Lung microvascular endothelial cell (primary cell): ENCODE measurements at places on chromosomes 12 and 14.

GRCh38 chr14:77175843-77176242 is 5.8 kb upstream of the TMEM63C start:
- no peak for DNase-seq

DNA sequence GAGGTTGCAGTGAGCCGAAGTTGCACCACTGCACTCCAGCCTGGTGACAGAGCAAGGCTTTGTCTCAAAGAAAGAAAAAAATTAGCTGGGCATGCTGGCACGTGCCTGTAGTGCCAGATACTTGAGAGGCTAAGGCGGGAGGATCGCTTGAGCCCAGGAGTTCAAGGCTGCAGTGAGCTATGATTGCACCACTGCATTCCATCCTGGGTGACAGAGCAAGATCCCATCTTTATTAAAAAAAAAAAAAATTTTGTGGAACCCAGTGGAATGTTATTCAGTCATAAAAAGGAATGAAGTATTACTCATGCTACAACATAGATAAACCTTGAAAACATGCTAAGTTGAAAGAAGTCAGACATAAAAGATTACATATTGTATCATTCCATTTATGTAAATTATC is 8.3 kb upstream of the ERBB3 start:
- no peak for DNase-seq

- no peak for DNase-seq
Observed at GRCh38 chr14:35742032-35742371, 67.1 kb downstream of the RALGAPA1 start.

GRCh38 chr12:90959538-90960139 is 4.7 kb upstream of the CCER1 start:
- DNase-seq, result peak; percentile 65

GRCh38 chr14:91985521-91986255 is 38.2 kb upstream of the FBLN5 start:
- DNase-seq, result peak; percentile 59

- DNase-seq, result no peak
Observed at GRCh38 chr12:4472046-4472445, 26.4 kb upstream of the FGF6 start.

DNA sequence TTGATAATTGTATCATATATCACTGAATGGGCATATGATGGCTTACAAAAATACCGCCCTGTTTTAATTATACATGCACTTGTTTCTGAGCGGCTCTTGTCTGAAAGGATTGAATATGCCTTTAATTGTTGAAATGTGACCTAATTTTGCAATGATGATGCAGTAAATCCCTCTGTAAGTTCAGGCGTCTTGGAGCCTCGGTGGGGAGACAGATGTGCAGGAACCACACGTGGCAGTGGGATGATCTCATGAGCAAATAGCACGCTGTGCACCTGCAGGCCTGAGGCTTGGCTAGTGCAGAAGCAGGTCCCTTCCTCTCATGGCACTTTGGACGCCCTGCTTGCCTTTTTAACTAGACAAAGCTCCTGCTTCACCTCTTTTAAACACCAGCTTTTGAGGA is 49.3 kb upstream of the ASPG start:
- no peak for DNase-seq

- peak; percentile 17 for DNase-seq
Observed at GRCh38 chr14:90740946-90741681, 75.1 kb downstream of the TTC7B start.

DNA sequence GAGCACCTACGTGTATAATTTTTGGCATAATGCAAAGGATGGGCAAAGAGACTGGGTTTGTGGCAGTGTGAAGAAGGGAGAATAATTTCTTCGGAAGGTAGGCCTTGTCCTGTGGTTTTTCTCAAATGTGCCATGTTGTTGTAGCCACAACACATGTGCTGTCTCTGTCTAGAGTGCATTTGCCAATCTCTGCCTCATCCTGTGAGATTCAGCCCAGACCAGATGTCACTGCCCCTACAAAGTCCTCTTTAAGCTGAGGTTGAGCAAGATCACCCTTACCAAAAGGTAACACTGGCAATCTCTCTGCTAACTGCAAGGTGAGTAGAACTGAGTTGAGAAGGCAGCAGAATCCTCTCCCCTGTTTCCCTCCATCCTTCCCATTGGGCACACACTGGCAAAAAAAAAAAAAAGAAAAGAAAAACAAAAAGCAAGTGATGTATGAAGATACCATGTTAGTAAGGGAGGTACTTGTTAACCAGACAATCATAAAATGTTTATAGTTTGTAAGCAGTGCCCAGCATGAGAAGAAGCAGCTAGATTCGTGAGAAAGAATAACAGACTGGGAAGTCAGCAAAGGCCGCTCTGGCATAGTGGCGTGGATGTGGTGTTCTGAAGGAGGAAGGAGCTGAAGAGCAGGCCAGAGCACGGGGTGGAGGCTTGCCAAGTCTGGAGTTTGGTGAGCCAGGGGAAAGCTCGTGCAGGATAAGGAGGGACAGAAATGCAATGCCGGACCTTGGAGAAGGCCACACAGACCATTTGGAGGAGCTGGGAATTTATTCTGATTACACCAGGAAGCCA is 18.9 kb downstream of the DYRK2 start:
- peak; percentile 66 for DNase-seq

- no peak for DNase-seq
Observed at GRCh38 chr12:86929962-86930361, 673.8 kb upstream of the MGAT4C start.

- no peak for DNase-seq
Observed at GRCh38 chr12:130859161-130859560, 12.7 kb upstream of the RAN start.

DNA sequence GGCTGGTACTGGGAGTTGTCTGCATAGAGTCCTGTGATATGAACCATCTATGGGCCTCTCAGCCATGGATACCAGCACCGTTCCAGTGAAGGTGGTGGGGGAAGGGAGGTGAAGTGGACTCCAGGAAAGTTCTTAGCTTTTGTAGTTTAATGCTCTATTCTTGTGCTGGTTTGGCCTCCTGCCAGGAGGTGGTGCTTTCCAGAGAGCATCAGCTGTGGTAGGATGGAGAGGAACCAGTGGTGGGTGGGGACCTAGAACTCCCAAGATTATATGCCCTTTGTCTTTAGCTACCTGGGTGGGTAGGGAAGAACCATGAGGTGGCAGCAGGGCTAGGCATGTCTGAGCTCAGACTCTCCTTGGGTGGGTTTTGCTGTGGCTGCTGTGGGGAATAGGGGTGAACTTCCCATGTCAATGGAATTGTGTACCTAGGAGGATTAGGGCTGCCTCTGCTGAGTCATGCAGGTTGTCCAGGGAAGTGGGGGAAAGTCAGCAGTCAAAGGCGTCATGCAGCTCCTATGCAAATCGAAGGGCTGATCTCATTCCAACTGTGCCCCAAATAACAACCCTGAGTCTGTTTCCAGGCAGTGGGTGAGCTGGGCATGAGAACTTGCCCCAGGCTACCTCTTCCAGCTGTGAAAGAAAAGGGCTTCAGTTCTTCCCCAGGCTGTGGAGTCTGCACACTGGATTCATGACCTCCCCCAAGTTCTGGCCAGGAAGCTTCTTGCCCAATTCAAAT is 14.2 kb downstream of the GZMH start:
- DNase-seq, result no peak

DNA sequence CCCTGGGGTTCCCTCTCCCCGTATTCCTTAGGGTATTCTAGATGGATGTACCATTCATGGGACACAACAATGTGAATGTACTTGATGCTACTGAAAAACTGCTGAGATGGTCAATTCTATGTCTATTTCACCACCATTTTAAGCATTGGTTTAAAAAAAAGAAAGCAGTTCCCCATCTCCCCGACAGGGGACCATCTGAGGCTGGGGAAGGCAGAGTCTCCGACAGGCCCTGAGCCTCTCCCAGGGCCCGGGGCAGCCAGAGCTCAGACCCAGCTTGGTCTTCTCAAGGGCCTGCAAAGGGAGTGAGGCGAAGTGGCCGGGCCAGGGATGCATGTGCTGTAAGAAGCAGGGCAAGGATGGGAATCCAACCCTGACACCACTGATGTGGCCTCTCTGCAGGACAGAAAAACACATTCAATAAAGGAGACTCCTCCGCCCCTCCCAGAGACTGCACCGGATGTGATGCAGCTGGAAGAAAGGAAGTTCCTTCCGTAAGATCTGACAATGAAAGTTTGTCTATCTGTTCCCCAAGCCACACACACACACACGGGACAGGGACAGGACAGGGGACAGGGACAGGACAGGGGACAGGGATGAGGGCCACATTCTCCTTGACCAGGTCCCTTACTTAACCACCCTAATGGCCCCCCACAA is 234.1 kb downstream of the BCL11B start:
- DNase-seq, result no peak

DNA sequence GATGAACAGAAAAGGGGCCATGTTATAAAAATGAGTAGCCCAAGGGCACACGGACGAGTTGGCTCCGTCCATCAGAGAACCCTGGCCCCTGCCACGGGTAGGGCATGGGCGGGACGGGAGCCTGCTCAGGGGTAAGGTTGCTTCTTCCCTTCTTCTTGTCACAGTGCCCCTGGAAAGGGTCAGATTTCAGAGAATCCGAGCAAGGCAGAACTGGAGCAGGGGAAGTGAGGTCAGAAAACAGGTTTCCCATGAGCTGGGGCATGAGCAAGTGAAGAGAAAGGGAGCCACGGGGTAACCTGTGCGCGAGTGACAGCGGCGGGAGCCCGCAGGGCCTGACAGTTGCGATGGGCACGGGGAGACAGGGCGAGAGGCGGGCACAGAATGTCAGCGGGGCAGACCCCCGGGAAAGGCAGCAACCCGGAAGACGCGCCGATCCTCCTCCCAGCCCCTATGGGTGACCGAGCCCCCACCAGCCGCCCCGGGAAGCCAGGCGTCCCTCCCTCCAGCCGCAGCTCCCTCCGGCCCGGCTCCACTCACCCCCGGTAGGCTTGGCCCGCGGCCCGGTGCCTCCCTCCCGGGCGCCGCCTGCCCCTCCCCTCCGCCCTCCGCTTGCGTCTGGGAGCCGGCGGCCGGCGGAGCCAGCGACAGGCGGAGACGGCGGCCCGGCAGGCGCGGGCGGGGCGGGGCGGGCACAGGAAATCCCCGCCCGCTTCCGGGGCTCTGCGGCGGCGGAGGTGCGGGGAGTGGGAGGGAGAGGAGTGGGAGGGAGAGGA is at the start of gene ZNF641:
TSS of gene ZNF641 (minus strand) at position 671 of the 773 bp plus-strand sequence. CDS start 2,829 bp downstream, outside the sequence.
- DNase-seq, result peak; percentile 52

GRCh38 chr14:77509366-77509765 is 10.8 kb upstream of the ISM2 start:
- no peak for DNase-seq

DNA sequence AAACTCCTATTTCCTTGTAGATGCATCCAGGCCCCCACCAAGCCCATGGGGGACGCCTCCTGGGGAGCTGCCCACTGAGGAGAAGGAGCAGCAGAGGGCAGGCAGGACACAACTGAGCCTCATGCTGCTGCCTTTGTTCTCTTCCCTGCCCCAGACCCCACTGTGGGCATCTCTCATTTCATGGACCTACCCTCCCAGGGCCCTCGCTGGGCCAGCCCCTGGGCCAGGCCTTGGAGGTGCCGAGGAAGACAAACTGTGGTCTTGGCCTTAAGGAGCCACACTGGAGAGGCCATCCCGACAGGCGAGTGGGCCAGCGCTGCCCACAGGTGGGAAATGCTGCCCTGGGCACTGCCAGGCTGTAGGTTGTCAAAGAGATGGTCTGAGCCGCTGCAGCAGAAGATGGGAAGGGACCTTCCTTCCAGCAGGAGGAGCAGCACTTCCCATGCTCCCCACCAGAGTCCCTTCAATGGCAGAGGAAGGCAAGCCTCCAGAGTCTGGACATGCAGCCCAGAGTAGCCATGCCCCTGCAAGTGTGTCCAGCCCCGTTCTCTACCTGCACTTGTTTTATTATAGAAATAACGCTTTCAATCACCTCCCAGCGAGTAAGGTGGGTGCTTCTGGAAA is 147.4 kb downstream of the BCL11B start:
- no peak for DNase-seq

DNA sequence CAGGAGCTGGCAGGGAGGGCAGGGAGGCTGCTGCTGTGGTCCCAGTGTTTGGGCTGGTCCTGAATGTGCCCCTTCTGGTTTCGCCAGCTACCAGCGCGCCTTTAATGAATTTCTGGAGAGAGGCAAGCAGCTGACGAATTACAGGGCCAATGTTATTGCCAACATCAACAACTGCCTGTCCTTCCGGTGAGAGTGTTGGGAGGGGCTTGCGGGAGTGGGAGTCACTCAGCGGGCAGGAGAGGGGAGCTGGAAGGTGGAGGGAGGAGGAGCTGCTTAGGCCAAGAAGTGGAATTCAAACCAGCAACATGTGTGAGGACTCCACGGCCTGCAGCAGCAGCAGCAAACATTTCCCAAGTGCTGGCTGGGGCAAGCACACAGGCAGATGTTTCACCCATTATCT is 7.7 kb downstream of the TNFAIP2 start:
- peak; percentile 67 for DNase-seq
